ENCODE measurements at places on chromosomes 5 and 9.

DNA sequence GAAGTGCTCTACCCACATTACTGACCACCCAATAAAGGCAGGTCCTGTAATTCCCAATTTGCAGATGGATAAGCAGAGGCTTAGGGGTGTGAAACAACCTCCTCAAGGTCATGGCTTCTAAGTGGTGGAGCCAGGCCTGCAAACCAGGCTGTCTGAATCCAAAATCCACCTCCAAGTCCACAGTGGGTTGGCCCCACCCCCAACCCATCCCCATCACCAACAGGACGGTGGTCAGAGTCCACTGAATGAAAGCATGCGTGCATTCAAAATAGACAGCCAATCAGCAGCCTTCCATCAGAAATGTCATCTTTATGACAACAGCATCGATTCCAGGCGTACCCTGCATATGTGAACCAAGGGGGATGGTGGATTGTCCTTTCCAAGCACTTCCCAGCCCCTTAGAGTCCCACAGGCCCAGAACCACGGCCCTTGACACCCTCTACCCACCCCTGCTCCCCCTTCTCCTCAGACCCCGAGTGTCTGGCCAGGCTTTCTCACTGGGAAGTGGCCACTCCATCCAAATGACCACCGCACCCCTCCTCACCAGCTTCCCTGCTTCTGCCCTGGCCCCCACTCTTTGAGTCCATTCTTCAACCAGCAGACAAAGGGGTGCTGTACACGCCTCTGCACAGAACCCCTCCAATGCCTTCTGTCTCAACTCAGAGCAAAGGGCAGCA lies 133.1 kb downstream of the KCNIP1 start:
- DNase-seq = no peak

DNA sequence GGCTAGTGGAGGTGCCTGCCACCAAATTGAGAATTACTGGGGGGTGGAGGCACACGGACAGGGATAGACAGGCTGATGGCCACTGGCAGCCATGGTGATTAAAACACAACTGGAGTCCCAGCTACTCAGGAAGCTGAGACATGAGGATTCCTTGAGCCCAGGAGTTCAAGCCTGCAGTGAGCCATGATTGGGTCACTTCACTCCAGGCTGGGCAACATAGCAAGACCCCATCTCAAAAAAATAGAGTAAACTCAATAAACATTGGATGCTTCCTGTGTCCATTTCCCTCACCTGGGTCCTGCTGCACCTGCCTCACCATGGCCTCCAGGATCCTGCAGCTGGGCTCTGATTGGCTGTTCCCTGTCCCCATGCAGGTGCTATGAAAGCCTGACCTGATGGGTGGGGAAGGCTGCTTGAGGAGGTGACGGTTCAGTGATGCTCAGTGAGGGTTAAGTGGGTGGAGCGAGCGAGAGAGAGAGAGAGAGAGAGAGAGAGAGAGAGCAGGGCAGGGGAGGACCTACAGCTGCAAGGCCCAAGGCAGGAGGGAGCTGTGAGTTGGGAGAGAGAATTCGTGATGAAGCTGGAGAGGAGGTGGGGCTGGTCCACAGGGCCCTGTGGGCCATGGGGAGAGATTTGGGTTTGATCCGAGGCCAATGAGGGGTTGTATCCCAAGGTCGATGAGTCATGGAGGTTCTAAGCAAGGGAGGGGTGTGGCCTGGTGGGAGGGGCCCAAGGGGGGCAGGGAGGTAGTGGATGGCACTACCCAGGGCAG lies 36.7 kb upstream of the FUBP3 start:
- no peak for DNase-seq

- no peak for DNase-seq
Measured at GRCh38 chr5:73374520-73375190, 73.9 kb downstream of the FOXD1 start.

- no peak for DNase-seq
Measured at GRCh38 chr5:71891406-71891805, 172.3 kb downstream of the CARTPT start.

- no peak for DNase-seq
Measured at GRCh38 chr5:131373265-131373664, 109.4 kb downstream of the CDC42SE2 start.

DNA sequence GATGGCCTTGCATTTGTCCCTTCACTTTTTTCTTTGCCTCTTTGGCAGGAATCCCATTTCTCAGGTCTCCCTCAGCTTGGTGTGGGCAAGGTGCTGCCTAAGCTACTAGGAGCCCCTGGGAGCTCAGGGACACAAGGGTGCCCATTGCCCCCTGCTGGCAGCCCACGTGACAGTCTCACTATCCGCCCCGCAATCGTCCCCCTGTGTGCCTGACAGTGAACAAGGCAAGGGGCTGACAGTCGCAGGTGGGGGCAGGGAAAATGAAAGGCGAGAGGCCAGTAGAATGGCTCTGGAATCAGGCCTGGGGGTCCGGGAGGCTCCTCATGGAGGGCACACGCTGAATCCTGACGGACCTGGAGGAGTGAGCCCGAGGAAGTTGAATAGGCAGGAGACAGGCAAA lies 2.0 kb upstream of the PCDH12 start:
- DNase-seq = no peak

Data from stimulated activated CD4-positive, alpha-beta T cell treated with anti-CD3 and anti-CD28 coated beads, Interleukin-12 subunit alpha, Interleukin-12 subunit beta, amount 100 ng/mL, for 4 hours (primary cell).